Activated CD4-positive, alpha-beta T cell treated with anti-CD3 and anti-CD28 coated beads, Interleukin-2, amount 50 U/mL, for 16 hours (primary cell): ENCODE measurements at places on chromosomes 3 and 15.

DNA sequence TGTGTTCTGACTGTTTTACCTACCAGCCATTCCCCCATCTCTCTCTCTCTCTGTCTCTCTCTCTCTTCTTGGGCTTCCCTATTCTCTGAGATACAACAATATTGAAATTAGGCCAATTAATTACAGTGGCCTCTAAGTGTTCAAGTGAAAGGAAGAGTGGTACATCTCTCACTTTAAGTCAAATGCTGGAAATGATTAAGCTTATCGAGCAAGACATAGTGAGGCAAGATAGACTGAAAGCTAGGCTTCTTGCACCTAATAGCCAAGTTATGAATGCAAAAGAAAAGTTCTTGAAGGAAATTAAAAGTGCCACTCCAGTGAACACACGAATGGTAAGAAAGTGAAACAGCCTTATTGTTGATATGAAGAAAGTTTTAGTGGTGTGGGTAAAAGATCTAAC lies 21.3 kb downstream of the SNRK start:
- DNase-seq = no peak

- DNase-seq = no peak
Observed at GRCh38 chr3:127426444-127427153, 138.8 kb upstream of the PRR20G start.

GRCh38 chr15:49492830-49493229 lies 69.8 kb downstream of the FGF7 start:
- DNase-seq = no peak

DNA sequence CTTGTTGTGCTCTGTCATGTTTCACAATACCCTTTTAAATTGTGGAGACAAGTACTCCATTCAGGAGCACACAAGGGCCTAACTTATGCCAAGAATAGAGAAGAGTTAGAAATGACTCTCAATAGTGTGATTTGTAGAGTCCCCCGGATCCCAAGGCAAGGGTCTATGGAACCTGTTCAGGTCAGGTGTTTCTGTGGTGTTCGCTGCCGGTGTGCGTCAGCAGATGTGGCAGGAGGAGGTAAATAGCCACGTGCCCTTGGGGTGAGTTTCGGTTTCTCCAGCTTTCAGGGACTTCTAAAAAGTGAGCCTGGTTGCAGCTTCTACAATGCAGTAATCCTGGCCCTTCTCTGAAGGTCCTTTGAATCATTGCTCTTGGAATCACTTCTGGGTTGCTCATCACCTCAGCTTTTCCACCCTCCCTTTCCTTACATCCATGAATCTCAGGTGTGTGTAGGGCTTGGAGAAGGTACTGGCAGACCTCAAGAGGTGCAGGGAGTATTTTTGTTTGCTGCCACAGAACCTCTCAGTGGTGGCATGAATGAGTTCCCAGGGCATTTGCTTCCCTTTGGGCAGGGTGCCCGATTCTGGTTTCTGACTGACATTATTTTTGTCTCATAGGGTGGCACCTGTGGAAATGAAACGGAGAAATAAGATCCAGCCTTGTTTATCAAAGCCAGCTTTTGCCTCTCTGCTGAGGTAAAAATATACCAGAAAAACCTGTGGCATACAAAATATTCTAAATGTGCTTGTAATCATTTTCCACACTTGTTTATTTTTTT lies 7.3 kb downstream of the ST3GAL6 start:
- DNase-seq = no peak

DNA sequence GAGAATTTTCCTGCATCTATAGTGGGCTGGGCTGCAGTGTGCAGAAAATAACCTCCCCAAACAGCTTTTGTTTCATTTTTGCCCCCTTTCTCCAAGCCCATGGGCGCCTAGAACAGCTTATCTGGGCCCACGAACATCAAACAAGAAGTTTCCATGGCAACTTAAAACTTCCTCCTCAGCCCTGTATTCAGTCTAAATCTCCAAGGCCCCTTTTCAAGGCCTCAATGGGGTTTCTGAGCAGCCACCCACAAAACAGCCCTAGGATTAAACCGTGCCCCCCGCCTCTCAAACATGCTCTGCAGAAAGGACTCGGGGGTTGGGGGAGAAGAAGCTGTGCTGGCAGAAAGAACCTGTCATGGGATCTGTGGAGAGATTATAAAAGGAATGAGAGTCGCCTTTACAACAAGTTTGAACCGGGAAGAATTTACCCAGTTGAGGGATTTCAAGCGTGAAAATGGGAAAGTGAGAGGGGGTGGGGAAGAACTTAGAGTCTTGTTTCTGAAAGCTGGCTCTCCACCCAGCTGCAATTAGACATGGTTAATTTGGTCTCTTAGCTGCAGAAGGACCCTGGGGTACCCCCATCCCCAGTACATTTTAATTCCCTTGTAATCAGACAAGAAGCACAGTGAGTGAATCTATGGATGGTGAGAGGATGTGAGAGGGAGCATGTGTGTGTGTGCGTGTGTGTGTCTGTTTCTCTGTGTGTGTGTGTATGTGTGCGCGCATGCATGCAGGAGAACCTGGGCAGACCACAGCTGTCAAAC lies 4.3 kb upstream of the FAM107A start:
- no peak for DNase-seq

DNA sequence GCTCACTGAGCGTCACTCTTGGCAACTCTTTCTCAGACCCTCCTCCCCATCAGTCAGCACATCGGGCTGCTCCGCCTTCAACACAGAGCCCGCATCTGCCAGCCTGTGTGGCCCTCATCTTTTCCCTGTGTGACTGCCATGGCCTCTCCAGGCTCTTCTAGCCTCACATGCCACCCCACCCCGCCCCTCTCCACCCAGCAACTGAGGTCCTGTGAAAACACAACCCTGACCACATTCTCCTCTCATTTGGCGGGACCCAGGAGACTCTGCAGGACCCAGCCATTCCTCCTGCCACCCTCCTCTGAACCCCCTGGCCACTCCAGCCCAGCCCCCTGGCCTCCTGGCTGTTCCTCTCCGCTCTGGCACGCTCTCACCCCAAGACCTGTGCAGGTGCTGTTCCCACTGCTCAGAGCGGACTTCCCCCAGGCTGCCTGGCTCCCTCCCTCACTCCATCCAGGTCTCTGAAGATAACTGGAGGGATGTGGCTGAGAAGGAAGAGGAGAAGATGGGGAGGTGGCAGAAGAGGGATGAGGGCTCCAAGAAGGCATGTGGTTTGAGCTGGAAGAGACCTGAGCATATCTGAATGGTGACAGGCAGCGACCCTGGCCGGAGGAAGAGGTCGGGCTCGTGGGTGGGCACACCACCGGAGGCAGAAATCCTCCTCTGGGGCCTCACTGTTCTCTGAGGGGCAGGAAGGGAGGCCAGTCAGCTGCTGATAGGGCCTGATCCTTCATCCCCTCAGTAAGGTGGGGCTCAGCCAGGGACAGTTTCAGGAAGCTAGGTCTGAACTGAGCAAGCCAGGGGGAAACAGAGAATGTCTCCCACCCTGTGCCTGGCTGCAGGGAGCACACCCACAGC lies 111.2 kb upstream of the RPL32 start:
- no peak for DNase-seq

GRCh38 chr15:75034615-75035014 lies 11.2 kb downstream of the PPCDC start:
- no peak for DNase-seq

DNA sequence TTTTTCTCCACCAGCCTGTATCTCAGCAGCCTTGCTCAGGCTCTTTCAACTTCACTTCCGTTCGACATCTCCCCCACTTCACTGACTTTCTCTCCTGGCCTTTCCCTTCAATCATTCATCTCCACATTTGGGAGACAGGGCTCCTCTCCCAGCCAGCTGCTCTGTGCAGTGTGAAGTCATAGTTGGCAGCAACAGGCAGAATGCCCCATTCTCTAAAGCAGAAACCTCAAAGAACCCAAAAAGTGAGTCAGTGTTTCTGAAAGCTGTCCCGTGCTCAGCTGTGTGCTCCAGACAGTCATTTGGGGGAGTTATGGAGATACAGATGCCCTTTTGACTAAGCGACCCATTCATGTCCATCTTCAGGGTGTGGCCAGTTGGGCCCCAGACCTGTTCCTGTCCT lies 54.3 kb downstream of the NTRK3 start:
- DNase-seq = no peak

DNA sequence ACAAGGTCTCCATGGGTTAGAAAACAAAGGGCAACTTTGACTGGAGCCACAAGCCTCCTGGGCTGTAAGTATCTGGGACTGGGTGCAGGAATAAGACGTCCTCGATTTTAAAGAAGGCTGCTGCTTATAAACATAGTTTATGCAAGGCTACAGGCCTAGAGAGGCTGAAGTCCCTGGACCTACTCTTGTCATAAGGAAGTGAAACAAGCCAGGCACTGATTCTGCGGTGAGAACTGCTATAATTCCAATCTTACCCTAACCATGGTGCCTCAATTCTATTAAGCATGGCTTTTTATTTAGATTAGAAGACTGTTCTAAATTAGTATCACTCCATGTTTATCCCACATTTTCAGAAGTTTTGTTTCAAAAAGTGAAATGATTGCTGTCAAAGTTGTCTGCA lies 777.6 kb downstream of the PLOD2 start:
- no peak for DNase-seq

DNA sequence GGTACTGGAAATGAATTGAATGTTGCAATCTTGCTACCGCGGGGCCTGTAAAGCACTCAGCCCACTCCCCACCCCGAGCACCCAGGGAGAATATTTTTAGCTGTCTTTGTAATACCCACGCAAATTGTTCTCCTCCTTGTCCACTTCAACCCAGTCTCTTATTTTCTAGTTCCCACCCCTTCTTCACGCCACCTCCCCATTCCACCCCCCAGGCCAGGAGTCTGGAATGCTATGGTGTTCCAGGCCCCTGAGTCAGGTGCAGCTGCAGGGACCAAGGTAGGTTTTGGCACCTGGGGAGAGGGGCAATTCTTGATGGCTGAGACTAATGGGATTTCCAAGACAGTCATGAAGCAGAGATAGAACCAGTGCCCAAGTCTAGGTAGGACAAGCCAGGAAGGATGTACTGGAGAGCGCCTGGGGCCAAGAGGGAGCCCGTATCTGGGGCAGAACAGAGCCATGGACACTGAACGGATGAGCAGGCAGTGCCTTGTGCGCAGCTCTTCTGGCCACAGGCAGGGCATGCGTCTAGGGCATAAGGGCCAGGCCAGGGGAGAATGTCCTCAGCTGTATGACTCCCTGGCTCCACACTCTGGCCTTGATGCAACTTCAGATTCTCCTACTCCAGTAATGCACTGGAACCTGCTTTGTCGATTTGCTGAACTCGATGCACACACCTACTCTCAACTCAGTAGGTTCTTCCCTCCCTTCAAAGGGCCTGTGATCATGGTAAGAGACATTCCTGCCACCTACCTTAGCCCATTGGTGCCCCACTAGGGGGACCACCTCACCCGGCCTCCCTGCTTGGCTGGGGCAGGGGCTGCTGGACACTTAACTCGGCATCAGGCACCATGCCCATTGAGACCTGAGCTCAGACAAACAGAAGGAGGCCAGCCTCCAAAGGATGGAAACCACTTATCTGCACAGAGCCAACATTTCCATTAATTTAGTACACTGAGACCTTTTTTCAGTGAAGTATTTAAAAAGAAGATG lies 34.6 kb upstream of the MAGEF1 start:
- DNase-seq = no peak

- no peak for DNase-seq
Observed at GRCh38 chr3:178569826-178570225, 33.6 kb downstream of the KCNMB2 start.

- DNase-seq = no peak
Observed at GRCh38 chr3:152438181-152438580, 169.5 kb downstream of the MBNL1 start.
